HT-29 (cell line): ENCODE measurements at places on chromosomes 6 and 20. TPM values are rescaled to one million over a fixed set of nuclear protein-coding genes. Genes with fewer than 3 reads are reported as not detected.

The THBS2 gene
- not detected in 2 replicates for total RNA-seq

The JAG1 gene
- 13.9 and 15.5 TPM in 2 replicates for total RNA-seq

GRCh38 chr6:30720738-30721197 is 616 bp downstream of the TUBB start:
- peak; percentile 68 for DNase-seq

The IL17A gene
- not detected in 2 replicates for total RNA-seq

GRCh38 chr20:5822569-5822968 is 72.4 kb downstream of the SHLD1 start:
- no peak for DNase-seq

DNA sequence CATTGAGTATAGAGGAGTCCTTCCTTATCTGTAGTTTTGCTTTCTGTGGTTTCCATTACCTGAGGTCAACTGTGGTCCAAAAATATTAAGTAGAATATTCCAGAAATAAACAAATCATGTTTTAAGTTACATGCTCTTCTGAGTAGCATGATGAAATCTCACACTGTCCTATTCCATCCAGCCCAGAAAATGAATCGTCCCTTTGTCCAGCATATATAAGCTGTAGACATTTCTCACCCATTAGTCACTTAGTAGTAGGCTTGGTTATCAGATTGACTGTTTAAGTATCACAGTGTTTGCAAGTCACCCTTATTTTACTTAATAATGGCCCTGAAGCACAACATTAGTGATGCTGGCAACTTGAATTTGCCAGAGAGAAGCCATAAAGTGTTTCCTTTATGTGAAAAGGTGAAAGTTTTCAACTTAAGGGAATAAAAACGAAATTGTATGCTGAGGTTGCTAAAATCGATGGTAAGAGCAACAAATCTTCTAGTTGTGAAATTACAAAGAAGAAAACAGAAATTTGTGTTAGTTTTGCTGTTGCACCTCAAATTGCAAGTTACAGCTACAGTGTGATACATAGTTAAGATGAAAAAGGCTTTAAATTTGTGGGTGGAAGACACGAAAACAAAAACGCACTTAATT is 198.6 kb upstream of the SIM1 start:
- DNase-seq = no peak

DNA sequence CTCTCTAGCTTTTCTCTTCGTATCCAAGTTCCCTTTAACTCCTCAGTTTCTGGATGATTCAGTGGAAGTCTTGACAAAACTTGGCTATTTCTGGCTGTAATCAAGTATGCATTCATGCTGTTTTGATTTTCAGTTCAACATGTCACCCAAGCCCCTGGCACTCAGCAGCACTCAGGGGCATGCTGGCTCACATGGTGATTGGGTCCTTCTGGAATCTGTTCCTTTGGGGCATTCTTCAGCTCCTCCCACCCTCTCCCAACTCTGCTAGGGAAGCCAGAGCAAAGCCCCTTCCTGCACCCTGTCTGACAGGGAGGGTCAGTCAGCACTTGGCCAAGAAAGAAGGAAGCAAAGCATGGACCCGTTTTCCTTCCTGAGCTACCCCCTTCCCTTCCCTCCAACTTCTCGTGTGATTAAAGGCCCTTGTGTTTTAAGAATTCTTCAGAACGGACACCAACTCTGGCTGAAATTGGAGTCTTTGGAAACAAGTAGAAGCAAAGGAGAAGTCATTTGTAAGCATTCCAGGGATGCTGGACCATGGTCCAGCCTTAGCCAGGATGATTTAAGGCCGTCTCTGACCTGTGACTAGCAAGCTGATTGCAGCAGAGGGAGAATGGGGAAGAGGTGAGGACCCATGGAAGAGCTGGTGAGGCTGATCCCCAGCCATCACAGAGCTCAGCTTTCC is 7.1 kb downstream of the PLEKHG1 start:
- DNase-seq = no peak

GRCh38 chr6:142443532-142443931 is 141.7 kb downstream of the ADGRG6 start:
- no peak for DNase-seq

The SOX18 gene
- not detected in 2 replicates for total RNA-seq

- no peak for DNase-seq
Measured at GRCh38 chr6:14498748-14499147, 381.2 kb downstream of the CD83 start.

DNA sequence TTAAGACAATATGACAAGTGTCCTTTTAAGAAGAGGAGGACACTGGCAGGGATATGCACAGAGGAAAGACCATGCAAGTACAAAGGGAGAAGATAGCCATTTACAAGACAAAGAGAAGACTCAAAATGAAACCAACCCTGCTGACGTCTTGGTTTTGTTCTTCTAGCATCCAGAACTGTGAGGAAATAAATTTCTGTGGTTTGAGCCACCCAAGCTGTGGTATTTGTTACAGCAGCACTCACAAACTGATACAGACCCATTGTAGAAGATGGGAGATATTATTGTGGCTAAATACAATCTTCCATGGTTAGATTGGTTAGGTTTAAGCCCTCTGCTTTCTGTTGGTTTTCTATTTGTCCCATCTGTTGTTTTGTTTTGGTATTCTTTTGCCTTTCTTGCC is 88.6 kb upstream of the SLC35F1 start:
- no peak for DNase-seq

The TRIM40 gene
- not detected in 2 replicates for total RNA-seq

The GTF3C6 gene
- 26.7 and 31.3 TPM in 2 replicates for total RNA-seq

- peak; percentile 91 for DNase-seq
Measured at GRCh38 chr6:113352029-113352801, 504.9 kb upstream of the MARCKS start.
